Smooth muscle cell of trachea (primary cell): ENCODE measurements at places on chromosomes 2 and 18. TPM values are rescaled to one million over a fixed set of nuclear protein-coding genes. Genes with fewer than 3 reads are reported as not detected.

SLC9A4 gene
- not detected in 2 replicates for total RNA-seq

MAPK4 gene
- total RNA-seq, result not detected in 2 replicates

ASTL gene
- total RNA-seq, result 0.17 TPM in 1 of 2 replicates, not detected in the other

MGAT5 gene
- total RNA-seq, result 33.9 and 69.5 TPM in 2 replicates

KATNAL2 gene
- 6.7 and 9.6 TPM in 2 replicates for total RNA-seq

C2orf81 gene
- 1.5 and 2.0 TPM in 2 replicates for total RNA-seq

L3MBTL4 gene
- under 0.01 TPM in 1 of 2 replicates, not detected in the other for total RNA-seq

ANTXR1 gene
- 39.4 and 45.7 TPM in 2 replicates for total RNA-seq

RUFY4 gene
- not detected in 2 replicates for total RNA-seq

CAPG gene
- 347 and 497 TPM in 2 replicates for total RNA-seq

GATA6 gene
- total RNA-seq, result 5.7 and 7.9 TPM in 2 replicates

SF3B6 gene
- total RNA-seq, result 101 and 194 TPM in 2 replicates

ZAP70 gene
- total RNA-seq, result not detected in 2 replicates

NCKAP5 gene
- total RNA-seq, result 1.8 and 3.5 TPM in 2 replicates

BCL2L11 gene
- total RNA-seq, result 3.2 and 5.3 TPM in 2 replicates

SMAD7 gene
- 9.3 and 22.0 TPM in 2 replicates for total RNA-seq

FOXI3 gene
- not detected in 2 replicates for total RNA-seq

ACADL gene
- total RNA-seq, result 0.29 and 0.66 TPM in 2 replicates

NDUFS1 gene
- 110 and 203 TPM in 2 replicates for total RNA-seq

FIGLA gene
- not detected in 2 replicates for total RNA-seq

PIEZO2 gene
- 0.87 and 3.0 TPM in 2 replicates for total RNA-seq

PCBP1 gene
- 47.5 and 66.6 TPM in 2 replicates for total RNA-seq

CABLES1 gene
- total RNA-seq, result 10.2 and 35.7 TPM in 2 replicates
